ENCODE measurements at places on chromosomes 1 and 21. TPM values are rescaled to one million over a fixed set of nuclear protein-coding genes. Genes with fewer than 3 reads are reported as not detected.
A peak's percentile ranks its signal among the peaks of the same experiment; 100 is the strongest.

Gene SPRR1A
- polyA plus RNA-seq: not detected

DNA sequence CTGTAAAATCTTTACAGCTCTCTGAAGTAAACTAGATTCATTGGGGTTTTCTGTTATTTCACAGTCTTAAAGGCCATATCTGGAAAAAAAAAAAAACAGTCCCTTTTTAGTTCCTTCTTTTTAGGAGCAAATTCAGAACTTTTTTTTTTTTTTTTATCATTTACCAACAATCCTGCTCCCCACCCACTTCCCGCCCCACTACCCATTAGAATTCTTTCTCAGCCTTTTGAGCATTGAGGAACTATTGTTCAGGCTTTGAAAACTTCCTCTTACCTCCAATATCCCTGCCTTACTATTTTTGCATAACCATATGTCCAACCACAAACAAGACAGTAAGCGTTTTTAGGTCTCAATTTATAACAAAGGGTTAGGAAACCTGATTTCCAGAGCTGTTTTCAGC, 330.1 kb downstream of the PLPP3 start:
- no peak for DNase-seq

Gene OLIG2
- polyA plus RNA-seq: not detected

Gene PRR9
- not detected for polyA plus RNA-seq

Gene PTGER3
- polyA plus RNA-seq: 0.03 TPM

- DNase-seq: no peak
These were observed 366.9 kb upstream of the USP24 start for GRCh38 chr1:55582084-55582483.

GRCh38 chr21:26447932-26448475, 125.1 kb downstream of the CYYR1 start:
- DNase-seq: no peak

Gene IL22RA1
- polyA plus RNA-seq: 0.10 TPM

DNA sequence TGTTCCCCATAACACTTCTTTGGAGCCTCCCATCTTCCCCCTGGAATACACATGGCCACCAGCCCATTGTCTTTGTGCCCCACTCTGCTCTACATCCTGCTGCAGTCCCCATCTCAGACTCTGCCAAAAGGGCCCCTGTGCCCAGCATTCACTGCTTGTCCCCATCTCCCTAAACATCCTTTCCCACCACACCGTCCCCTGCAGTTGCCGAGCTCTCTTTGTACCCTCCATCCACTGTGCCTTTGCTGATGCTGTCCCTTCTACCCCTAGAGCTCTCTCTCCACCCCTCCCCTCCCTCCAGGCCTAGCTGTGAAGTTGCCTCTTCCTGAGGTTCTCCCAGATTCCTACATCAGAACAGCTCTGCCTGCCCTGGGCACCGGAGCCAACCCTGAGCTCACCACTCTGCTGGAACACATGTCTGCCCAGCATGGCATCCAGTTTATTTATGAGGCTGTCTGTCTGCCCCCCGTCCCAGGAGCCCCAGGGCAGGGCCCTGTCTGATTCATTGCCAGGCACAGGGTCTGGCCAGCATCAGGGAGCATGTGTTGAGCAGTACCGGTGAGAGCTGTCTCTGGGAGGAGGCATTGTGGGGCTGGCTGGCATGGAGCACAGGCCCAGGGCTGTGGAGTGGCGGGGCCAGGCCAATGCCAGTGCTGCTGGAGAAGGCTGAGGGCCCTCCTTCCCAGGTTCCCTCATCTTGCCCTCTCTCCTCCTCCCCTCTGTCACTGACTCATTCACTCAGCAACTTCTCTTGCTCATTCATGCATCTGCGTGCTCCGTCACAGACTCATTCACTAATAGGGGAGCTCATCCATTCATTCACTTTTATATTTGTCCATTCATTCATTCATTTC, 28.8 kb downstream of the EDN2 start:
- DNase-seq: no peak

DNA sequence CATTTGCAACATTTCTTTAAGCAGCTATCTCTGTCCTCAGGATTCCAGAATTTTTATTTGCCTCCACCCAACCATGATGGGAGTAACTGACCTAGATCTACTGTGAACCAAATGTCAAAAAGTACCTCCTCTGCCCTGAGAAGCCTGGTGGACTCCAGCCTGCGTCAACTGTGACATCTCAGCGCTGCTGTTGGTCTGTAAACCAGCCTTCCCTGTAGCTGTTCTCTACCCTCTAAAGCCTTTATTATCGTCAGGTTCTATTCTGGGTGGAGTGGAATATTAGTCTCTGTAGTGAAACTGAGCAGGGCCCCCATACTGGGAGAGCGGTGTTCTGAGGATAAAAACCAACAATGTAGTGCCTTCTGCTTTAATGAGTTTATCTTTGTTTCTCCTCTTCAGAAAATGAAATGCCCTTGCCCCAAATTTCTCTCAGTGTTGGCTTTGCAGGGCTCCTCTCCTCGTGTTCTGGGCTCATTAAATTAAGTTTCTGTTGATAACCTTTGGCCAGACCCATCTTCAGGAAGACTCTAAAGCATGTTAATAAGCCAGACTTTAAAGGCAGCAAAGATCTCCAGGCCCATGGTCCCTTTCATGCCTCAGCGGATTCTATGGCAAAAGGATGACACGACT, 223.1 kb upstream of the PLXNA2 start:
- DNase-seq: no peak

Gene KPRP
- polyA plus RNA-seq: not detected

DNA sequence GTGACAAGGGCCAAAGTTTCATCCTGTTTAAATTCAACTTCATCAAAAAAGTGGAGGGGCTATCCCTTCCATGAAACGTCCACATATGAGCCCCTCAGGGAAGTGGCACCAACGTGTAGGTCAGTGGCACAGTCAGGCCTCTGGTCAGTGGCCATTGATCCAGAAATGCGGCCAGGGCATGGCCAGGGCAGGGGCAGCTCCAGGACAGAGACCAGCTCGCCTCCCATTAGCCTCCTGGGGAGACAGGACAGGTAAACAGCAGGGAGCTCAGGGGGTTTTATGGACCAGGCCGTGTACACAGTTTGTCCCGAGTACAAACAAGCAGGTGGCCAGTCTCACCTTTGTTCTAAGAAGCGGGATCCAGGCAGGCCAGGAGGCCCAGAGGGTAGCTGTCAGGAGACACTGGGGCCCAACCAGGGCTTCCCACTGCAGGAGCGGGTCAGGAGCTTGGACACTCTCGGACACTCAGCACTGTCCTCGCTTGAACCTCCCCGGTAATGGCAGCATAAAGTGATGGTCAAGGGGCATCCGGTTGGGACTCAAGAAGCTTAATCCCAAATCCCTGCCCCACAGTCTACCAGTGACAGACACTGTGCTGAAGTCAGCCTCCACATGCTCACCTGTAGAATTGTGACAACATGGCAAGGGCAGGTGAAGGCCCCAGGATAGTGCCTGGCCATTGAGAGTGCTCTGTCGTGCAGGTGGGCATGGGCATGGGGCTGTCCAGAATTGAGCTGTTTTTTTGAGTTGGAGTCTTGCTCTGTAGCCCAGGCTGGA, 144.1 kb upstream of the ERRFI1 start:
- peak; percentile 12 for DNase-seq

DNA sequence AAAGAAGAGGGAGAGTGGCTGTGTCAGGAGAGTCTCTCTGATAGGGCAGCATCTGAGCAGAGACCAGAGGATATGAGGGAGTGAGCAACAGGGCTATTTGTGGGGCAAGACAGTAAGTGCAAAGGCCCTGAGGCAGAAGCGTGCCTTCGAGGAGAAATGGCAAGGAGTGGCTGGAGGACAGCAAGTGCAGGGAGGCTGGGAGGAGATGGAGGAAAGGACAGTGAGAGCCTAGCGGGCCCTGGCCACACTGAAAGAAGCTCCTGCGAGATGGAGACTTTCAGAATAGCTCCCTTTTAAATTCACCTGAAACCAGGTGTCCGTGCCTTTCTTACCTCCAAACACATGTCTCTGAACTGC, 25.2 kb downstream of the EXOC8 start:
- no peak for DNase-seq

- peak; percentile 88 for DNase-seq
These were observed 18.6 kb downstream of the KCNQ4 start for GRCh38 chr1:40802078-40802741.

Gene F5
- 0.01 TPM for polyA plus RNA-seq

DNA sequence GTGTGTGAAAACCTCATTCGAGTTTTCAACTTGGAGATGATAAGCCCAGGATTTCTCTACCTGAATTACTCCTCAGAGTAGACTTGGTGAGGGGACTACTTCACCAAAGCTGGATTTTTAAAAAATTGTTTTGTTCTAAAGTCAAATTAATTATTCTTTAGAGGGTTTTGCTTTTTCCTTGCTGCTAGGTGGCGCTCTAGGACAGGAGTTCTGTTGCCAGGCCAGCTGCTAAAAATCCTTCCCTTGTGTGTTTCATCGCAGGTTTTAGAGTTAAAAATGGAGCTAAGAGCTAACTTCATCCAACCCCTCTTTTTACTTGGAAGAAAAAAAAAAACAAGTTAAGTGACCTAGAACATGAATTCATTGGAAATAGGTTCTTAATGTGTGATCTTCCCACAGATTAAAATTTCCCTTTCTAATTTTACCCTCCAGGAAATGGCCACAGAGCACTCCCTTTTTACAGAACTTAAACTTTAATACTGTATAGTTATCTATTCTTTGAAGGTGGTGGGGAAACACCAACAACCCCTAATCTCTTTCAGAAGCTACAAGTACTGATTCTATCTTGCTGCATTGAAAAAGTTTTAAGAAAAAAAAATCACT, 36.7 kb upstream of the FAM163A start:
- peak; percentile 44 for DNase-seq

DNA sequence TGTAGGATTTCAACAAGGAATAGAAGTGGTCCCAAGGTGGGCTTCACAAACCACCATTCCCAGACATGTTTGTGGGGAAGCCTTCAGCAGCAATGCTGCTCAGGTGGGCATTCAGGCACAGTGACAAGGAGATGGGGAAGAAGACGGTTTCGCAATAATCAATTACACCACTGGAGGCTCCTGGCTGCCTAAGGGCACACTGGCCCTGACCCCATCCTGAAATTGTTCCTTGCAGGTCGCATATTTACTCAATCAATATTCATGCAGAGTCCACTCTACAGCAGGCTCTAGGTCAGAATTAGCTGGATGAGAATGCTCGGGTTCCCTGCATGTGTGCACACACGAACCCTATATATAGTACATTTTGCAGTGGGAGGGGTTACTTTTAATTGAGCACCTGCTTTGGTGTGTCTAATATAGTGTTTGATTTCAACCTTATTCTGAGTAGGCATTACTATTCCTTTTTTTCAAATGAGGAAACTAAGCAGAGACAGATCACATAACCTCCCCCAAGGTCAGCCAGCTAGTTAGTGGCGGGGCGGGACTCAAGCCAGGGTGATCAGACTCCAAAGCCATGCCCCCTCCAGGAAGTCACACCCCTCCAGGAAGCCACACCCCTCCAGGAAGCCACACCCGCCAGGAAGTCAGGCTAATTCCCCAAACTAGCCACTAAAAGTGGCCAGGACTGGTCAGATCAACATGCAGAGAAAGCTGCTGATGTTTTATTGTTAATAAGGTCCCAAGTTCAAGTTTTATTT, 106.5 kb downstream of the HLCS start:
- DNase-seq: peak; percentile 37

- no peak for DNase-seq
These were observed 43.2 kb upstream of the KCTD3 start for GRCh38 chr1:215523906-215524305.

DNA sequence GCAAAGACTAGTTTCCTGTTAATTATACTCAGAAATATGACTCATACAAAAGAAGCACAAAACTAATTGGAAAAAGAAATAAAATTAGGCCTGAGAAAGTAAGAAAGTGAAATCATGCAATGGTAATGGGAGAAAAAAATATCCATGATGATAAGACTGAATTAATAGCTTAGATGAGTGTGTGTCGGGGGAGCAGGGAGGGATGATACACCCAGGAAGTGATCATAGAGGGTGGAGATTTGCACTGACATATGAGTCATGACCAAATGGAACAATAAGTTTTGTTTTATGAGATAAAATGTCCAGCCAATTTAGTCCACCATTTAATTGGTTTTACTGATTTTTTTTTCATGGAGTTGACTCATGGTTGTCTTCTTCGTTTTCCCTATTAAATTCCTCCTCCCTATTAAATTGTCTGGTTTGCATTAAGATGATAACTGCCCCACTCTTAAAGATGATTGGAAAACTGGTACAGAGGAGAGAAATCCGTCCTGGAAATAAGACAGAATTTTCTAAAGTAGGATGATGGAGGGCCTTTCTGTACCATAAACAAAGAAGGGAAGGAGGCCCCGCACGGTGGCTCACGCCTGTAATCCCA, 111.7 kb upstream of the KCNJ6 start:
- DNase-seq: no peak

- DNase-seq: peak; percentile 36
These were observed 26.8 kb upstream of the ZNF697 start for GRCh38 chr1:119674835-119675289.

Gene RAP1GAP
- polyA plus RNA-seq: 0.09 TPM

GRCh38 chr1:27446496-27447020, 43.4 kb downstream of the WASF2 start:
- DNase-seq: no peak

DNA sequence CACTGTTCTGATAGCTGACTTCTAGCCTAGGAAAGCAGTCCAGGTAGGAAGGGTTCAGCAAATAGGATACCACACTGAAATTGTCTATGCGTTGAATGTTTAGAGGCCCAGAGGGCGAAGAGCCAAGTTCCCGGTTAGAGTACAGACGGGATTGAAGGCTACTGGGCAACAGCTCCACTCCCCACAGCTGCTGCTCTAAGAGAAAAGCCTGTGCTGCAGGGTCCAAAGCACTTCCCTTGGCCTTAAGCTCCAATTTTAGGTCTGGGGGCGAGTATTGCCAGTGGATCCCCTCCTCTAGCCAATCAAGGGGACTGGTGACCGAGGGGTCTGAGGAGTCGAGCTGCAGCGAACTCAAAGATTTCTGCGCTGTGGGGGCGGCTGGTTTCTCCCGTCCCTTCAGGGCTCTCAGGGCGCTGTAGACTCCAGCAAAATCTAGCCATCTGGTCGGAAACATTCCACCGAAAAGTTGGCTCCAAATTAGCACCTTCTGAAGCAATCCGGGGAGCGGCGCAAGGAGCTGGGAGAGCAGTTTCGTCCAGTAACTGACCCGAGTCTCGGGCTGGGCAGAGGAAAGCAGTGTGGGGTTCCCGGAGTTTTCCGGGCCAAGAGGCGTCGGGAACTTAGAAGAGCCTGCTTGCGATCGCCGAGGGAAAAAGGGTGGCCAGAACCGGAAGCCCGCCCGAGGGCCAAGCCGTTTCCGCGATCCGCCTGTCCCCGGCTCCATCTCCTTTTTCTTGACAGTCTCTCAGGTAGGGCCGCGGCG, 748 bp downstream of the PPP1R15B start:
- no peak for DNase-seq

DNA sequence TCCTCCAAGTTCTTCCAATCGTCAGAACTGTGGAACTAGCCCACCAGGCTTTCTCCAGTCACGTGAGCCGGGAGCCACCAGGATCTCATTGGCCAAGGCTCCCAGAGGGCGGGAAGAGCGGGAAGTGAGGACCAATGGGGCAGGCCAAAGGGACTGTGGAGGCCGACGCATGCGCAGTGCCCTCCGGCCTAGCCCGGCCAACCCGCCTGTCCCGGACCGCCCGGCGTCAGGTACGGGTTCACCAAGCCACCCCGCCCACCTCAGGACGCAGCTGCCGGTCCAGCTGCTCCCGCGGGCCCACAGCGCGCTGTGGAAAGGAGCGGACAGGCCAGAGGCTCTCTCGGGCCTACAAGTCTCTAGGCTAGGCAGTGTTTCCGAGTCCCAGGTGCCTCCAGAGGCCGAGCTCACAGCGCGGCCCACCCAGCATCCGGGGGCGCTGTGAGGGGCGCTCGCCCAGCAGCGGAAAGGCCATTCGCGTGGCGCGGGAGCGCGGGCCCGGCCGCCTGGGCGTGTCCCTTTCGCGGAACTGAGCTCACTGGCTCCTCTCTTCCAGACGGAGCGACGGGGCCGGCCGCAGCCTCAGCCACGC, 10.9 kb downstream of the OR14I1 start:
- DNase-seq: no peak

Gene C4BPA
- not detected for polyA plus RNA-seq

Data from B cell (primary cell).